ENCODE measurements at places on chromosomes 13 and 19. TPM values are rescaled to one million over a fixed set of nuclear protein-coding genes. Genes with fewer than 3 reads are reported as not detected.

DNA sequence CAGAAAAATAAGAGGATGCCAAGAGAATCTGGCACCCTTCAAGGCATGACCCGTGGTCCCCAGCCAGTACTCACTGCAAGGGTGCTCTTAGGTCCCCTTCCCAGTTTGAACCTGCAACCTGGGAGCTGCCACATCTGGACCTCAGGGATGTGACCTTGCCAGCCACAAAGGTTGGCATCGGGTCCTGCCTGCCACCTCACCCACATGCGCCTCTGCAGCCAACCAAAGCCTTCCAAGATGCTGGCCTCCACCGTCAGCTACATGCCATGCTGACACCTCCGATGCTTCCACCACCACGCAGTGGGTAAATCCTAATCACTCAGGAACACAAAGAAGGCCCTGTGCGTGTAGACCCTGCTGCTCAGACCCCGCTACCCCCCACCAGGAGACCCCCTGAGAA, 35.1 kb downstream of the ELL start:
- H3K36me3 ChIP-seq = no peaks in the 10 kb centered on the region
- peaks cover 46% of the 10 kb centered on the region for H3K4me1 ChIP-seq
- peak overlapping the region; percentile 81 for H3K27ac ChIP-seq

The ZNF99 gene
- not detected for total RNA-seq

The KLK12 gene
- not detected for total RNA-seq

DNA sequence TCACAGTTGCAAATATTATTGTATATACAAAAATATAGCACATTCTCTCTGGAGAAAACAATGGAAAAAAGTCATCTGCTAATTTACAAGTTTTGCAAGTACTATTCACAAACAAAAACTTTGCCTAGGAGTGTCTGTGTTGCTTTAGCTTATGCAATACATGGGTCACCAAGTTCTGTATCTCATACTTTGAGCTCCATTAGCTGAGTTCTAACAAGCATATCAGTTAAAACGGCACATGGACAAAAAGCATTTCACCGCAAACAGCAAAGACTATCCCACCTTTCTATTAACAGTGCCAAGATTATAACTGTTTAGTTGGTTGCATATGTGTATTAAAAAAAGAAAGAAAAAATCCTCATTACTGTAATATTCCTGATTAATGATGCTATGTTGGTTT, 4.6 kb downstream of the SPRY2 start:
- no peak overlapping the region for H3K4me3 ChIP-seq
- H3K36me3 ChIP-seq = peaks cover 37% of the 10 kb centered on the region
- no peak overlapping the region for H3K27ac ChIP-seq
- H3K4me1 ChIP-seq = peaks cover 36% of the 10 kb centered on the region
- DNase-seq = no peak

GRCh38 chr13:27383104-27383921, 41.1 kb upstream of the GTF3A start:
- H3K27ac ChIP-seq = no peak overlapping the region
- H3K4me3 ChIP-seq = no peak overlapping the region
- peaks cover 45% of the 10 kb centered on the region for H3K27me3 ChIP-seq
- no peaks in the 10 kb centered on the region for H3K36me3 ChIP-seq
- no peaks in the 10 kb centered on the region for H3K4me1 ChIP-seq

- H3K4me3 ChIP-seq = no peak overlapping the region
- H3K27me3 ChIP-seq = peaks cover 18% of the 10 kb centered on the region
- H3K4me1 ChIP-seq = peaks cover 3% of the 10 kb centered on the region
- no peak for DNase-seq
These were observed 122.9 kb downstream of the MYO16 start for GRCh38 chr13:108752276-108752675.

GRCh38 chr19:34350161-34350561, 14.8 kb upstream of the GPI start:
- H3K27ac ChIP-seq = no peak overlapping the region
- no peaks in the 10 kb centered on the region for H3K27me3 ChIP-seq
- no peak for DNase-seq
- H3K4me3 ChIP-seq = no peak overlapping the region

DNA sequence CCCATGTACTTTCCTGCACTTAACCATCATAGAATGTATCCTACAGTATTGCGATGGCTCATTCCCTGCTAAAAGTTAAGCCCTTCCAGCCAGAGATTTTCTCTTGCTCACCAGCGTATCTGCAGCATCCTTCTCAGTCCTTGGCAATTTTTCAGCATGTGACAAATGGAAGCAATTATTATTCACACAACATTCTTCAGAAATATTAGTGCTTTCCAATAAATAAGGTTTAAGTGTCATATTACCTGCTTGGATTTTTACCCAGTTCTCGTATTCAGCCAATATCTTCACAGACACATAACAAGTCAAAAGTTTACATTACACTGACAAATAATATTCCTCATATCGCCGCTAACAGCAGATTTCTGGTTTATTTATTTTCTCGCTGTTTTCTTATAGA, 82.3 kb downstream of the POU4F1 start:
- no peaks in the 10 kb centered on the region for H3K4me1 ChIP-seq
- no peaks in the 10 kb centered on the region for H3K27me3 ChIP-seq
- no peak for DNase-seq
- H3K27ac ChIP-seq = no peak overlapping the region

- no peak for DNase-seq
- H3K27me3 ChIP-seq = peaks cover 5% of the 10 kb centered on the region
- peak overlapping the region; percentile 30 for H3K4me3 ChIP-seq
- no peaks in the 10 kb centered on the region for H3K36me3 ChIP-seq
- H3K27ac ChIP-seq = peak overlapping the region; percentile 53
- peaks cover 14% of the 10 kb centered on the region for H3K4me1 ChIP-seq
These were observed 12.9 kb upstream of the MICU2 start for GRCh38 chr13:21616880-21617279.

GRCh38 chr13:113535381-113535781, 44.9 kb upstream of the DCUN1D2 start:
- H3K4me3 ChIP-seq = no peak overlapping the region
- H3K4me1 ChIP-seq = no peaks in the 10 kb centered on the region
- peaks cover 52% of the 10 kb centered on the region for H3K36me3 ChIP-seq
- H3K27me3 ChIP-seq = no peaks in the 10 kb centered on the region

DNA sequence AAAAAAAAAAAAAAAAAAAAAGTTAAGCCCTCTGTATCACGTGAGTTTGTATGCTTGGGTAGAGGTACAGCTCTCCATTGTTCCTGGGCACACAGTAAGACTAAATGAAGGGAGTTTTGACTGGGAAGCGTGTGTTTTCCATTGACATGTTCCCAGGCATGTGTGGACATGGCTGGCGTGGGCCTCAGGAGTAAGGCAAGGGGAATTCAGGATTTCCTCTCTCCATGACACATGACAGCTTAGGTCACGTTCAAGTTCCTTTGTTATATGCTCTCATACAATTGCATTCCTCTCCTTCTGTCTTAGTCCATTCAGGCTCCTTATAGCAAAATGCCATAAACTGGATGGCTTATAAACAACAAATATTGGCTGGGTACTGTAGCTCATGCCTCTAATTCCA, 17.1 kb upstream of the MAP3K10 start:
- no peaks in the 10 kb centered on the region for H3K4me1 ChIP-seq
- DNase-seq = no peak
- H3K4me3 ChIP-seq = no peak overlapping the region
- peaks cover 10% of the 10 kb centered on the region for H3K27me3 ChIP-seq
- H3K36me3 ChIP-seq = no peaks in the 10 kb centered on the region
- no peak overlapping the region for H3K27ac ChIP-seq

- H3K4me1 ChIP-seq = peaks cover 9% of the 10 kb centered on the region
- H3K27me3 ChIP-seq = no peaks in the 10 kb centered on the region
- no peak overlapping the region for H3K27ac ChIP-seq
- no peaks in the 10 kb centered on the region for H3K36me3 ChIP-seq
- no peak for DNase-seq
- no peak overlapping the region for H3K4me3 ChIP-seq
These were observed 110.7 kb downstream of the EFNB2 start for GRCh38 chr13:106424805-106425204.

GRCh38 chr13:39656325-39656677, 839 bp downstream of the COG6 start:
- H3K4me1 ChIP-seq = peaks cover 22% of the 10 kb centered on the region
- H3K4me3 ChIP-seq = peak overlapping the region; percentile 94
- peak overlapping the region; percentile 85 for H3K27ac ChIP-seq
- no peak for DNase-seq
- H3K36me3 ChIP-seq = no peaks in the 10 kb centered on the region
- H3K27me3 ChIP-seq = no peaks in the 10 kb centered on the region

- peak overlapping the region; percentile 23 for H3K27ac ChIP-seq
- H3K4me3 ChIP-seq = peak overlapping the region; percentile 69
- no peak for DNase-seq
- peaks cover 16% of the 10 kb centered on the region for H3K4me1 ChIP-seq
These were observed 6.3 kb upstream of the DNAAF3 start for GRCh38 chr19:55172741-55173140.

GRCh38 chr13:39336937-39337336, 266.1 kb downstream of the LHFPL6 start:
- H3K4me3 ChIP-seq = no peak overlapping the region
- H3K4me1 ChIP-seq = no peaks in the 10 kb centered on the region
- H3K36me3 ChIP-seq = peaks cover 26% of the 10 kb centered on the region
- no peaks in the 10 kb centered on the region for H3K27me3 ChIP-seq
- H3K27ac ChIP-seq = no peak overlapping the region

GRCh38 chr19:6103217-6103644, 7.1 kb downstream of the RFX2 start:
- no peak for DNase-seq
- H3K27ac ChIP-seq = peak overlapping the region; percentile 68
- no peaks in the 10 kb centered on the region for H3K27me3 ChIP-seq
- peaks cover 54% of the 10 kb centered on the region for H3K4me1 ChIP-seq
- H3K4me3 ChIP-seq = no peak overlapping the region

The HNRNPA1L2 gene
- total RNA-seq = 7.2 TPM

- H3K27me3 ChIP-seq = no peaks in the 10 kb centered on the region
- DNase-seq = no peak
- no peaks in the 10 kb centered on the region for H3K4me1 ChIP-seq
- H3K4me3 ChIP-seq = no peak overlapping the region
- H3K36me3 ChIP-seq = no peaks in the 10 kb centered on the region
These were observed 746.6 kb downstream of the SLITRK5 start for GRCh38 chr13:88417801-88418200.

DNA sequence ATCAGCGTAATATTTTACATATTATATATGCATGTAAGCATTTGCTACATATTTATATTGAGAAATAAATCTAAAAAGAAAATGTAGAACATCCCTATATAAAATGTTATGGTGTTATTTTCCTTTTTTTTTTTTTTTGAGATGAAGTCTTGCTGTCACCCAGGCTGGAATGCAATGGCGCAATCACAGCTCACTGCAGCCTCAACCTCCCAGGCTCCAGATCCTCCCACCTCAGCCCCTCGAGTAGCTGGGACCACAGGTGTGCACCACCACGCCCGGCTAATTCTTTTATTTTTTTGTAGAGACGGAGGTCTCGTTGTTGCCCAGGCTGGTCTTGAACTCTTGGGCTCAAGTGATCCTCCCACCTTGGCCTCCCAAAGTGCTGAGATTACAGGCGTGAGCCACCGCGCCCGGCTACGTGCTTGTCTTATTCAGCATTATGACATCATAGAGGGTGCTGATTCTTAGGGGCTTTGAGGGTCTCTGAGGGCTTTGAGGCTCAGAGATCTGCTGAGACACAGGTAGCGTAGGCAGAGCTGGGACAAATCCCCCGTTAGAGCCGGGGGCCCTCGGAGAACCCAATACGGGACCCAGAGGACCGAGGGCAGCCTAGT, 101.9 kb downstream of the GADD45B start:
- peak overlapping the region; percentile 95 for H3K27ac ChIP-seq
- H3K36me3 ChIP-seq = peaks cover 3% of the 10 kb centered on the region
- peaks cover 48% of the 10 kb centered on the region for H3K4me1 ChIP-seq
- no peaks in the 10 kb centered on the region for H3K27me3 ChIP-seq
- H3K4me3 ChIP-seq = no peak overlapping the region

- H3K4me1 ChIP-seq = peaks cover 48% of the 10 kb centered on the region
- peak within 1 kb of the TSS; percentile 68 for H3K27ac ChIP-seq
- no peak for DNase-seq
- H3K27me3 ChIP-seq = peaks cover 10% of the 10 kb centered on the region
- peaks cover 1% of the 10 kb centered on the region for H3K36me3 ChIP-seq
- peak within 1 kb of the TSS; percentile 81 for H3K4me3 ChIP-seq
These were observed at the start of gene COL5A3 for GRCh38 chr19:10010247-10010691. TSS of gene COL5A3 (minus strand) at chr19:10010504. CDS start at chr19:10010385, 119 bp downstream.

DNA sequence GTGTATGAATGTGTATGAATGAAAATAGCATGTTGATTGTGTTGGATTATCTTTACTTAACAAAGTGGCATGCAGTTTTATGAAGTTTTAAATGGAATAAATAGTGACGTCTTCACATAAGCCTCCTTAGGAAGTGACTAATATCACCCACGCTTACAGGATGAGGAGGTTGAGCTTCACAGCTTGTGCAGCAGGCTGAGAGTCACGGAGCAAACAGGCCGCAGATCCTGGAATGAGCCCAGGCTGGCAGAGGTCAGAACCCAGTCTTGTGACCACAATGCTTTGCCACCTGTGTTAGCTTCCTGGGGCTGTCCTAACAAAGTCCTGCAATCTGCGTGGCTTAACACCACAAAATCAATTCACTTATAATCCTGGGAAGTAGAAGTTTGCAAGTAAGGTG, 20.8 kb downstream of the LAIR2 start:
- no peak overlapping the region for H3K4me3 ChIP-seq
- H3K27ac ChIP-seq = no peak overlapping the region
- H3K4me1 ChIP-seq = no peaks in the 10 kb centered on the region
- DNase-seq = no peak

The S1PR5 gene
- 0.83 TPM for total RNA-seq

DNA sequence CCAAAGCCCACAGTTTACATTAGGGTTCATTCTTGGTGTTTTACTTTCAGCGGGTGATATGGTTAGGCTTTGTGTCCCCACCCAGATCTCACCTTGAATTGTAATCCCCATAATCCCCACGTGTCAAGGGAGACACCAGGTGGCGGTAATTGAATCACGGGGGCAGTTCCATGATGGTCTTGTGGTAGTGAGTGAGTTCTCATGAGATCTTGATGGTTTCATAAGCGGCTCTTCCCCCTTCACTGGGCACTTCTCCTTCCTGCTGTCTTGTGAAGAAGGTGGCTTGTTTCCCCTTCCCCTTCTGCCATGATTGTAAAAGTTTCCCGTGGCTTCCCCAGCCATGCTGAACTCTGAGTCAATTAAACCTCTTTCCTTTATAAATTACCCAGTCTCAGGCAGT, 12.0 kb downstream of the FPR2 start:
- peaks cover 13% of the 10 kb centered on the region for H3K27me3 ChIP-seq
- no peak overlapping the region for H3K4me3 ChIP-seq
- H3K36me3 ChIP-seq = no peaks in the 10 kb centered on the region
- H3K4me1 ChIP-seq = peaks cover 2% of the 10 kb centered on the region
- DNase-seq = no peak
